ENCODE measurements at places on chromosomes 5 and 9.
A peak's percentile ranks its signal among the peaks of the same experiment; 100 is the strongest.

DNA sequence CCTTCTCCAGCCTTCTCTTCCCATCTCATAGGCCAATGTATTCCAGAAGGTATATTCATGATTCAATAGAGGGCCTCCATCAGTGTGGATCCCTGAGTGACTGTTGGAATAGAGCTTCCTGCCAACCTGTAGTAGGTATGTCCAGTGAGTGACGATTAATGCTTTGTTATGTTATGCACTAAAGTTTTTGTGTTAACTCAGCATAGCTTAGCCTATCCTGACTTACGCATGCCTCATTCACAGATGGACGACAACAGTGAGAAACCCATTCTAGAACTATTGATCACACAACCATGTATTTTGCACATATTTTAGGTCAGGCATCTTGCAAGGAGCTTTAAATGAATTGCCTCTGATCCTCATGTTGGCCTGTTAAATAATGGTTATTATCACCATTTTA, 225.5 kb upstream of the TRIM32 start:
- DNase-seq: no peak

- no peak for DNase-seq
These were observed 232.2 kb upstream of the KLF4 start for GRCh38 chr9:107721705-107722245.

DNA sequence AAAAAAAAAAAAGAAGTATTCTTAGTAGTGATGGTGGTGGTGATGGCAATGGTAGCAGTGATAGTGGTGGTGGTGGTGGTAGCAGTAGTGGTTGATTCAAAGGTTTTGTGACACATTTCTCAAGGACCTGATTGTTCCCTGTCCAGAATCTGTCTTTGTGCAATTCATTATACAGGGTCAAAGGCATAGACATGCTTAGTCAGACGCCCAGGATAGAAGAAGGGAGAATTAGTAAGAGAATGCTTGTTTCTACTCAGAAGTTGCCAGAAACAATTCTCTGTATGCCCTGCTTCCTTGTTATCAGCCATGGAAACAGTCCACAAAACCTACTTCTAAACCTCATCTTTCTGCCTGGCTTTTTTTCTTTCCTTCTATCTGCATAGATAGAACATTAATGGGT, 89.4 kb downstream of the SLC44A1 start:
- no peak for DNase-seq

DNA sequence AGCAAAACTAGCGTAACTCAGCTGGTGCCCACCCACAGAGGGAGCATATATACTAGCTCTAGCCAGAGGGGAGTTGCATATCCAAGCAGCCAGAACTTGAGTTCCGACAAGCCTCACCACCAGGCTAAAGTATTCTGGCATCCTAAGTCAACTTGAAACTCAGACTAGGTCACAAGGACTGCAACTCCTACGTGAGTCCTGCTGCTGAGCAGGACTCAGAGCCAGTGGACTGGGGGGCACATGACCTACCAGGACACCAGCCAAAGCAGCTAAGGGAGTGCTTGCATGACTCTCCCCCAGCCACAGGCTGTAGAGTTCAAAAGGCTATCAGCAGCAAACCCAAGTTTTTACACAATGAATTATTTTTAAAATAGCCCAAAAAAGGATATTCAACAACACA, 26.1 kb downstream of the SPDL1 start:
- DNase-seq: no peak

DNA sequence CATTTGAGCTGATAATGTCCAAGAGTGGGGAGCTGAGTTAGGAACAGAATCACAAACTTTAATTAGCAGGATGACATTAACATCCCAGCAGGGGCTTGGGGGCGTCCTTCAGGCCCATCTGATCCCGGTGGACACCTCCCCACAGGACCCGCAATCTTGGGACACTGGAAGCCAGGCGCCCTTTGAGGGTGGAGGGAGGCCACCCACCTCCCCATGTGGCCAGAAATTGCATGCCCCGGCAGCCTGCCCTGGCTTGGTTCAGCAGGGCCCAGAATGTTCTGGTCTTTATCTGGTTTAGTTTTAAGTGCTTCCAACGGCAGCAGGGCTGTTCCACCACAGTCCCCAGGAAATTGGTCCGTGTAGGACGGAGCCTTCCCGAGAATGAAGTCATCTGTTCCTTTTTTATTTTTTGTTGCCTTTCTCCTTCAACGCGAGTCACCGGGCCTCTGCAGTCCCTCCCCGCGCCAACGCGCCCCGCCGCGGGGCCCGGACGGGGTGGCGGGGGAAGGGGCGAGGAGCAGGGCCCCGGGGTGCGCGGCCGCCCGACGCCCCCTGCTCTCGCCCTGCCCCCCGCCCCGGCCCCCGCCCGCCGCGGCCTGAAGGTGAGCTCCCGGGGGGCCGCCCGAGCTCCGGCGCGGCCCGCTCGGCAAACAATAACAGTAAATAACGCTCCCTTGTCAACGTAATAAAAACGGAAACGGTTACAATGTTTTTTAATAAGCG, 207.9 kb downstream of the C9orf50 start:
- DNase-seq: peak; percentile 43

DNA sequence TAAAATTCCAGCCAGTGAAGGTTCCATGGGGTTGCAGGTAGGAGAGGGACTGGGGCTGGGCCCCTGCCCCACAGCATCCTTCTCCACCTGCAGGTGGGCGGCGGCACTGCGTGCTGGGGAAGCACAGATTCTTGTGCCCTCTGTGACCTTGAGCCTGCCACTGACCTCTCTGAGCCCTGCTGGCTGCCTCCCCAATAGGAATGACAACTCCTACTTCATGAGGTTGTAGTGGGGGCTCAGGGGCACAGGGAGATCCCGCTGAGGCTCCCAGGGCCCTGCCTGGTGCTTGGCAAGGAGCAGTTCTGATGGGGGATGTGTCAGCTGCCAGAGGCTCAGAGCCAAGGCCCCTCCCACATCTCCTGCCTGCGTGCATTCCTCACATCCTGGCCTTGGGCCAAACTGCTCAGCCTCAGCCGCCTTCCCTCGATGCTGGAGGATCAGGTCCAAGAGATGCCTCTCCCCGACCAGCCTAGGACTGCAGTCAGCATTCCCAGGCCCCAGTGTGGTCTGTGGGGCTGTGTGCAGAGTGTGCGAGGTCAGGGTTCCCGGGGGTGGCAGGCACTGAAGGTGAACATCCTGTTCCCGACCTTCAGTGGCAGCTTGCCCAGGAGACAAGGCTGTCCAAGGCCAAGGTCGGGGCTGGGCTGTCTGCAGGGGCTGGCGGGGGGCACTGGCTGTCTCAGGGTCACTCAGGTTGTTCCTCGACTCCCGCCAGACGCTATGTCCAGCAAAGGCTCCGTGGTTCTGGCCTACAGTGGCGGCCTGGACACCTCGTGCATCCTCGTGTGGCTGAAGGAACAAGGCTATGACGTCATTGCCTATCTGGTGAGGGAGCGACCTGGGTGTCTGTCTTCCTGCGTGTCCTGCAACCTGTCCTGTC, 7.0 kb downstream of the ASS1 start:
- peak; percentile 93 for DNase-seq

DNA sequence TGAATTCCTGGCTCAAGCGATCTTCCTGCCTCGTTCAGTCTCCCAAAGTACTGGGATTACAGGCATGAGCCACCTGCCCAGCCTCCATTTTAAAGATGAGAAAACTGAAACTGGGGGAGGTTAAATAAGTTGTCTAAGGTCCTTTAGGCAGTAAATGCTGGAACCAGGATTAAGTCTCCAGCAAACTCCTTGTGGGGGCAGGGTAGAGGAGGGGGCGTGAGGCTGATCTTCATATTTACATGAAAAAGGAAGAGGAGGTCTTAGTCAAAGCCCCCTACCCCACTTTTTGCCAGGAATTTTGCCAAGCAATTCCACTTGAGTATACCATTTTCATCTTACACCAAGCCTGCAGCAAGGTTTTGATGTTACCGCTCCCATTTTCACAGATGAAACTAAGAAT, 76.6 kb upstream of the NR4A3 start:
- DNase-seq: no peak

- DNase-seq: no peak
These were observed 53.5 kb downstream of the RNF38 start for GRCh38 chr9:36346569-36346968.

- no peak for DNase-seq
These were observed at the start of gene SLC6A7 for GRCh38 chr5:150189728-150190502. Gene SLC6A7 (plus strand): TSS chr5:150190062. CDS start chr5:150190328, 266 bp downstream.

DNA sequence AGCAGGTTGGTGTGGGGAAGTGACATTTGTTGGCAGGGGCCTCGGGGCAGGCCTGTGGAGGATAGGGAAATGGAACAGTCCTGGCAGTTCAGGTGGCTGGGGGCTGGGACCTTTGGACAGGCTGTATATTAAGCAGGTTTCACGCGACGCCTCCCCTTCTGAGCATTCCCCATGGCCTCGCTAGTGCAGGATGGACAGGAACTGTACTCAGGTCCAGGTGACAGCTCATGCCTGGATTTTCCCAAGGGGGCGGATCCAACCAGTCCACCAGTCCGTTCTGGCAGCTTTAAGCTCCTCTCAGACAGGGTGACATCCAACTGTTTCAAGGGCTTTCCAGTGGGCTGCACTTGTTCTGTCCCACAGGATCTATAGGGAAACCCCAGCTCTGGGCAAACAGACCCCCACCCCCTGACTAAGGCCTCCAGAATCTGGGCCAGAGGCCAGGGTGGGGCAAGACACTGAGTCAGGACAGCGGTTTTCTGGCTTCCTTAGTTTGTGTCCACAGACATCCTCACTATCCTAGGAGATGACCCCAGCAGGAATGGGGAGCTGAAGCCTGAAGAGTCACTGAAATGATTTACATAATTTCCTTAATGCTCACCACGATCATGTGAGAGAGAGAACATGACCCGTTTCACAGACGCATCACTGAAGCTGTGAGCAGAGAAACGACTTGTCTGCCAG, 20.9 kb downstream of the CSF2 start:
- peak; percentile 86 for DNase-seq

- DNase-seq: no peak
These were observed 73.3 kb upstream of the OSMR start for GRCh38 chr5:38772471-38772870.

- DNase-seq: no peak
These were observed 101.1 kb upstream of the CACNA1B start for GRCh38 chr9:137776306-137776995.

DNA sequence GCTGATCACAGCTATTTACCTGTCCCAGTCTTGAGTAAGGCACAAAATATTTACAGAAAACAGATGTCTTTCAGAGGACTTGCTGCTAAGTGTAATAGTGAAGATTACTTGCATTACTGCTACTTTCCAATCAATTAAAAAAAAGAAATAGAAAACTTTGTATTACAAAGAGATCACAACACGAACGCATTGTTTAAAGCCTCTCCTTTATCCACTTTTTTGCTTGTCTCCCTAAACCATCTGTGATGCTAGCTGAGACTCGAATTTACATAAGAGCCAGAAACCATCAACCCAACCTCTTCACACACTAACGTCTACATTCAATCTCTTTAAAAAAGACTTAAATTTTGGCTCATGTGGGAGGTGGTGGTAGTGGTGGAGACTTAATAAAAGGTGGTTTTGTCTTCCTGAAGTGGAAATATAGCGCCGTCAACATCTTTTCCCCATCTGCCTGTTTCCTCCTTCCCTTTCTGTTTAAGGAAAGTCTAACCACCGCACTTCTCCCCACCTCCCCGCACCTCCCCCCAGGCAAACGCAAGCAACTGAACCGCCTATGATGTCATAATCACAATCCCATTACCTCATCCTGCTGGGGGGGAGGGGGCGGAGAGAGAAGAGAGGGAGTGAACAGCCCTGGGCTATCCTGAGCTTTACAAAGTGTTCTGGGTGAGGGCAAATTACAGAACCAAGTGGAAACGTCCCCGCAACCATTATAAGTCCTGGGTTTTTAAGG, 948 bp upstream of the FAM53C start:
- peak; percentile 73 for DNase-seq

GRCh38 chr5:654071-654778, 38.9 kb downstream of the TPPP start:
- no peak for DNase-seq

- DNase-seq: no peak
These were observed 730.4 kb upstream of the MEF2C start for GRCh38 chr5:89613222-89613956.

DNA sequence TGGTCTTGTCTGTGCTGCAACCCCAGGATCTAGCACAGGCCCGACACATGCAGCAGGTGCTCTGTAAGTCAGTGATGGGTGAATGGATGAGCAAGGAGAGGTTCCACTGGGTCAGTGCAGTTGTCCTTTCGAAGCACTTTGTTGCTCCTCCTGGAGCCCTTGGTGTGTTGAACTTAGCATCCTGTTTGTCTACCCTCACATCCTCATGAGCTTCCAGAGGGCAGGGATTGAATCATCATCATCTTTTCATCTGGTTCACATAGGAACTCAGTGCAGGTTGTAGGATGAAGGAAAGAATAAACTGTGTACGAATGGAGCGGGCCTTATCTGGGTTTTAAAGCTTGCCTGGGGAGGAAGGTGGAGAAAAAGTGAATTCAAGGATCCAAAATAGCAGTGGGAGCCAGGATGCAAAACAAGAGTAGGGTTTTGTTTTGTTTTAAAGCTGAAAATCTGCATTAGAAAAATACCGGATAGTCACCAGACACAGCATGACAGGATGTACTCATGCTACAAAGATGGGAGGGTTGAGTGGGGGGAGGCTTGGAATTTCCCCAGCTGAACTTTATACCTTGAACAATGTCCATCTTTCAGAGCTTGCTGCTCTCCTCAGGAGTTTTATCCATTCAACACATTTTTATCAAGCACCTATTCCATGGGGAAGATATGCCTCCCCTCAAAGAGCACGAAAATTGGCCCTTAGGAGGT, 55.8 kb downstream of the PTTG1 start:
- DNase-seq: peak; percentile 33

DNA sequence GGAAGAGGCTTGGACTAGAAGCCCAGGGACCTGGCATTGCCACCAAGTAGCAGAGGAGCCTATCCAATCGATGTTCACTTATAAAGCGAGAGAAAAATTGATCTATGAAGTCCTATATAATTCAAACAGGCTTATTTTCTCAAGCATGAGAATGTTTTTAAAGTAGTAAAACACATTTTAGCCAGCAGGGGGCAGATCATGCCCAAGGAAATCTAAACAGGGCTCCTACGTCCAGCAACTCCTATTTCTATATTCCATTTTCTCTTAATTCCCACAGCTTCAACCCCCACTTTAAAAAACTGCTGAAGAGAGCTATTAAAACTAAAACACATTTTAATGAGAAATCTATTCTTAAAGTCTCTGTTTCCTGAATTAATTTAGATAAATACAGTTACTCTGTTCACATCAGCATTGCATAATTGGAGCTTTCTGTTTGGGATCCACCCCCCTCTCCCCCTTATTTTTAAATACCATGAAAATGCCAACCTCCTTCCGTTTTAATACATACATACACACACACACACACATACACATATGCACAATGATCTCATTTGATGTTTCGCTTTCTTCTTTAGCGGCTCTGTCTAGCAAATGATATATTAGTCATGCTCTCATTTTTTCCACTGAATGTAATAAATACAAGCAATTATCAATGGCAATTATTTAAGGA, 144.9 kb downstream of the MYO10 start:
- DNase-seq: peak; percentile 56

- DNase-seq: no peak
These were observed 131.4 kb downstream of the CD180 start for GRCh38 chr5:67065237-67065636.

- DNase-seq: no peak
These were observed 62.9 kb downstream of the HSD17B4 start for GRCh38 chr5:119515192-119515591.

All from kidney glomerular epithelial cell (primary cell).